Sciatic nerve (tissue), 2 donors: ENCODE measurements at places on chromosomes 3 and 15. TPM values are rescaled to one million over a fixed set of nuclear protein-coding genes. Genes with fewer than 3 reads are reported as not detected.

Gene CCR1
- 16.5 TPM for total RNA-seq

Gene IL5RA
- total RNA-seq, result 0.49 TPM

Gene CYP1A2
- not detected for total RNA-seq

Gene STARD5
- 6.1 TPM for total RNA-seq

Gene ROPN1
- not detected for total RNA-seq

Gene MTFMT
- total RNA-seq, result 15.1 TPM

Gene ISLR2
- 1.5 TPM for total RNA-seq

Gene ALG1L2
- 1.1 TPM for total RNA-seq

Gene TM6SF1
- 7.8 TPM for total RNA-seq

Gene PFN2
- total RNA-seq, result 75.8 TPM

DNA sequence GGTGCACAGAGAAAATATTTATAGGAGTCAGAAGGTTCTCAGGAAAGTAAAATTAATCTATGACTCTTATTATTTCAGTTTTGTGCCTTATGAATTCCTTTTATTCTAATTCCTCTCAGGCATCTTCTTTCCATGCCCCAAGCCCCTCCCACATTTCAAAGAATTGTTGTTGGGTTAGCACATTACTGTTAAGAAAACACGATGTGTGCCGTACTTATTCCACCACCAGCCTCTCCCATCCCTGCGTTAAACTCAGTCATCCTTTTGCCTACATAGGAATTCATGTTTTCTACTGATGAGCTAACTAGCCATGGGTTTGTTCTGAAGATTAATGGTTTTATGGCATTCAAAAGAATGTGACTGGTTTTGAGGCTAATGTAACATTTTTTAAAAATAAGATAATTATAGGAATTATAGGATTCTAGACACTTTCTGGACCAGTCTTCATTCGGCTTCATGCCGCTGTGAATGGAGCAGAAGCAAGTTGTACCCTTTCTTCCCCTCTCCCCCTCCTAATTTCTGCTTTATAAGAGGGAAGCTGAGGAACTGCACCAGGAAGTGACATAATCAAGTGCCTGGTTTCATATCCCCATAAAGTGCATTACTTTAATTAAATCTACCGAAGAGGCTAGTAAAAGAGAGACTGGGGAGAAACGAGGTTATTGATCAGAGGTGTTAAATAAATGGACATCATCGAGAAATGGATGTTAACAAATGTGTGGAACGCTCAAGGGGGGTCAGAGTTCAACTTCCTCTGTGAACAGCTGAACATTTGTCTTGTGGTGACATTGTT, 12.3 kb upstream of the MB21D2 start:
- no peak for DNase-seq

DNA sequence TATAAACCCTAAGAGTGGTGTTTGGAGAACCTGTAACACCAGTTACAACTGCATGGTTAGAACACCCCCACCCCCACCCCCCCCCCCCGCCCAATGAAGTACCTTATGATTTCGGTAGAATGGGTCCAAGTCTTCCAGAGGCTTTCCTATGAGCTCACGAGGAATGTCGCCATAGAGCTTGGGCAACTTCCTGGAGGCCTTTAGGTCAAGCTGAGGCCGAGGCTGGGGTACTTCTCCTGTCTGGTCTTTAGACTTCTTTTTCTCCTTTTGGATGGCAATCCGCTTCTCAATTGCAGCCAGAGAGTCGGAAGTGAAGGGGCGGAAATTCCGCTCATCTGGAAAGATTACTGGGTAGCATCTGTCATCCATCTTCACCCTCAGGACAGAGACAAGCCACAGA, 101.8 kb downstream of the SCN11A start:
- no peak for DNase-seq

GRCh38 chr3:13299531-13300155, 120.5 kb downstream of the NUP210 start:
- DNase-seq, result no peak

DNA sequence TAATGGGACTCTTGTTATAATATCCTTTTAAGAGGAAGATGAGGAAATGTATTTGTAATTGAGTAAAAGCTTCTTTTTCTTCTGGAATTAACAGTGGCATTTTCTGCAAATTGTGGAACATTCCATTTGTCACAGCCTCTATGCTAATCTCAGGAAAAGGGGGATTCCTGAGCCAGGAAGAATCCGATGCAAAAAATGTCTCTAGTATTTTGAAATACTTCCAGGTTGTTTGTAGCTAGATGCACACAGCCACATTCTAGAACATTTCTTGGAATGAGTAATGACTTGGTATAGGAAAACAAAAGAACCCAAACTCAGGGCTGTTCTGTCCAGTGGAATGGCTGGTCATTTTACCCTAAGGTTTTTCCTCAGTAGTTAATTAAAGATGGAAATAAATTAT, 98.5 kb upstream of the SLC2A2 start:
- DNase-seq, result no peak

DNA sequence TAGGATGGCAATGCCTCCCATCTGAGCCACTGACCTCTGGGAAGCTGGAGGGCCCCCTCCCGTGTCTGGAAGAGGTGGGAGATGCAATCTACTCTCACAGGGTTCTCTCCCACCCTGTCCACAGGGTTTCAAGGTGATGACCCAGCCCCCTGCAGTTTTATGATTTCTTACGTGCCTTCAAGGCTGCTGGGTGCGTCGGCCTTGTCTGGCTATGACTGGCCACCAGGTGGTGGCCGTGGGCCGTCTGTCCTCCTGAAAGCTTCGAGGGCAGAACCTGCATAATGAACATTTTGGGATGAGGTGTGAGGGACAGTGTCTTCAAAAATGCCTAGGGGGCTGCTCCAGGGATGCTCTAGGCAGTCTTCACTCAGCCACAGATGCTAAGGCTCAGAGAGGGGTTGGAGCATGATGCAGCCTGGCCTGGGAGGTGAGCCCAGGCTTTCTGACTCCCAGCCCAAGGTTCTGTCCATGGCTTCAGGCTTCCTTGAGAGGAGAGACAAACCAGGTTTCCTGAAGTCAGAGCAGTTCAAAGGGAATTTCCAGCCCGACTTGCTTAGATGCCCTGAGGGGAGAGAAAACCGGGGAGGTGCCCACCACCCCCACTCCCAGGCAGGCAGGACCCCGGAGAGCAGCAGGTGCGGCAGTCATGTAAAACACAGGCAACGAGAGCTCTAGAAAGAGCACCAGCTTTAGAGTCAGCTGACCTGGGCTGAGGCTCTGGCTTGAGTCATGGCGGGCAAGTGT, 18.7 kb downstream of the ISG20 start:
- peak; percentile 65 for DNase-seq

DNA sequence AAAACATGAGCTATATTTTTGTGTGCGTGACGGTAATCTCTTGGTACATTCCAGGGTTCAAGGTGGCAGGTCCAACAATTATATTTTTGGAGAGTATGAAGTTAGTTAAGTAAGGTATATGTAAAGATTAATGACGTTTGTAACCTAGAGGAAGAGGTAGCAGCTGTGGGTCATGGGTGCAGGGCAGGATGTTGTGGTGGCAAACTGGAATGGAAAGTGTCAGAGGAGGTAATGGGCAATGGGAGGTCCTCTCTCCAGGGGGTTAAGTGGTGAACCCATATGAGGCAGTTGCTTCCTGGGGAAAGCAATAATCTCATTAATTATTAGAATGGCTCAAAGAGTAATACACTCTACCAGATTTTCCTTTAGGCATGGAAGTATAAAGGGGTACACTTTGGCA, 1.0 kb upstream of the CD200R1L start:
- no peak for DNase-seq

DNA sequence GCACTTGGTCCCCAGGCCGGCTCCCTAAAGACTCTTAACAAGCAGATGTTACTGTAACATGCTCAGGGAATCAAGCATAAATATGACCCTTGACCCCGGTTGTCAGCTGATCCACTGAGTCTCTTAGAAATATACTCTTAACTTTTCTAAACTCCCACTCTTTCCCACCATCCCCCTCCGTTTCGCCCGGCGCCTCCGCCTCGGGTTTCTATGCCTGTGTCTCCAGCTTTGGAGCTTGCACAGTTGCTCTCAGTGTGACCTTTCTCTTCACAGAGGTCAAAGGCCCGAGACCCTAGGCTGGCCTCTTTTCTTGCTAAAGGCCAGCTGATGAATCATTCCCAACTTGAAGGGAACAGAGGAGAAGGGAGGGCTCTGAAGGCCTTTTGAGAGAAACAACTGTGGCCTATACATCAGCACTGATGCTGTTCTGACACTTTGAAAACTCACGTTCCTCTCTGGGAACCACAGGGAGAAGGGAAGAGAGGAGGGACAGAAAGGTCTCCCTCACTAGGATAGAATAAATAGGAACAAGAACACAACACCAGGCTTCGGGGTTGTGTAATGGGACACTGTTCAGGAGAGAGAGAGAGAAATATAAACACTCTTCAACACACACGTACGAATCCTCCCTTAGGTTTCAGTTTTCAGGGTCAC, 484.5 kb upstream of the NR2F2 start:
- DNase-seq, result peak; percentile 82

- DNase-seq, result no peak
These were observed 127.7 kb upstream of the SPATA16 start for GRCh38 chr3:173268781-173269180.

- no peak for DNase-seq
These were observed 544.9 kb downstream of the NAALADL2 start for GRCh38 chr3:175404027-175404426.

DNA sequence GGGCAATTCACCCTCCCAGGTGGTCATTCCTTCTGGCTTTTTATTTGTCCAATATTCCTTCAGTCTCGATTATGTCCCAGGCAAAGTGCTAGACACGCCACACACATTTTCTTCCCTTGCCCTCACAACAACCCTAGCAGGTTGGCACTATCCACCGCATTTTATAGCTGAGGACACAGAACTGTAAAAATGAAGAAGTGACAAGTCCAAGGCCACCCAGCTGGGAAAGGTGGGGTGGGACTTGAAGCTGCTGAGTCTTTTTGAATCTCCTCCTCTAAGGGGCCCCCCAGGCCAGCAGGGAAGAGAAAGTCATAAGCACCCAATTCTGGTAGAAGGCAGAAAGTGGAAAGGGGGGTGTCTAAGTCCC, 60.6 kb downstream of the CEMIP start:
- DNase-seq, result no peak

DNA sequence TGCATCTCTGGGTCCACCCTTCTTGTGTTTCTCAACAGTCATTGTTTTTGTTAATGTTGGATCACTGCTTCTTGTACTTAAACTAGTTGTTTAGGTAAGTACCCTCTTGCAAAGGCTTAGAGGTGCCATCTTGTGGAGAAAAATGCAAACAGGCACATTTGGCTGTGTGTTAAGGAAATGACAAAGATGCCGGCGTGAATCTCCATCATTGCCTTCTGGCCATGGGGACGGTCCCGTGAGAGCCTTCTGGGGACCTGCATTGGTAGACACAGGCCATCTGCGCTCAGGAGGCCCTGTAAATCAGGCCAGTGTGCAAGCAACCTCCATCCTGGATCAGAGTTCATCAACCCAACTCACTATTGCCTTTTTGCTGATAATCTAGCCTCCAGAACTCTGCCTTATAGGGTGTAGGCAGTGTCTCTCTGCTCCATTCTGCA, 158.6 kb upstream of the NR2E3 start:
- no peak for DNase-seq

DNA sequence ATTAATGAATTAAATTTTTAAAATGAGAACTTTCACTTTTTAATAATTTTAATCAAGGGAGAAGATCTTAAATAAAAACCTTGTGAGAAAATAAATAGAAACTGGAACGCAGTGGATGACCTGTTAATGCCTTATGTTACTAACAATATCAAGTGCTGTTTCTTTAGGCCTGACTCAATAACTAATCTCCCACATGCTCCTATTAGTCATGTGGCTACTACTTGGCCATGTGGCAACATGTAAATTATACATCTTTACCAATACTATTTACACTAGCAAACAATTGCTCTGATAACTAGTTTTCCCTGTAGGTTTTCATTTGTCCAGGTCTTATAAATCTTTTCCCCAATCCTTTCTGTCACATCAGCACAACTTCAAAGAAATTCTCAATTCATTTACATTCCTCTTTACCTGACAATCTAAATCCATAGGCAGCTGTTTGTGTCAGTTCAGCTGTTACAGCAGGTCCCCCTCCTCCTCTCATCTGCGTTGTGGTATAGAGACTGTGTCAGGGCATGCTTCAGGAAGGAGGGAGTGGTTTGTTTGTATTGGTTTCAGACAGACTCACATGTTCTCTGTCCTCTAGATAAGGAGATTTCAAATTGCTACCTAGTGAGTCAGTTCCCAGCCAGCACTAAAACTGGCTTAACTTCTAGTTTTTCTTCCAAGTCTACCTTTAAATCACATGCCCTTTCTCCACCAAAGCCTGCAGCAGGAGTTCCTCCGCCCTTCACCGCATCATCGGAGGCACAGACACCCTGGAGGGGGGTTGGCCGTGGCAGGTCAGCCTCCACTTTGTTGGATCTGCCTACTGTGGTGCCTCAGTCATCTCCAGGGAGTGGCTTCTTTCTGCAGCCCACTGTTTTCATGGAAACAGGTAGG, 11.3 kb upstream of the C3orf52 start:
- no peak for DNase-seq

DNA sequence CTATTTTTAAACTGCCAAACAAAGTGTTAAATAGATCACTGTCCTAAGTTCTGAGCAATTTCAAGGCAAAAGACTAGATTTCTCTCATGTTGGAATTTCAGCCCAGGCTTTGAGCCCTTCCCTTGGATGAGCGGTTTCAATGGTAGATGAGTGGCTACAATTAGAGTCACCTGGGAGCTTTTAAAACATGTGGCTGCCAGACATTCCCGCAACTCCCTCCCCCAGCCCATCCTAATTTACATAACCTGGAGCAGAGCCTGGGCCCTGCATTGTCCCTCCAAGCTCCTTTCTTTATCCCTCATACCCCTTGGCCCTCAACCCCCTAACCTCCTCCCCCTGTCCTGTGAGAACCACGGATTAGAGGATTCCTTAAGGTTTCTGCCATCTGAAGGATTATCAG, 357.5 kb upstream of the UMPS start:
- no peak for DNase-seq

DNA sequence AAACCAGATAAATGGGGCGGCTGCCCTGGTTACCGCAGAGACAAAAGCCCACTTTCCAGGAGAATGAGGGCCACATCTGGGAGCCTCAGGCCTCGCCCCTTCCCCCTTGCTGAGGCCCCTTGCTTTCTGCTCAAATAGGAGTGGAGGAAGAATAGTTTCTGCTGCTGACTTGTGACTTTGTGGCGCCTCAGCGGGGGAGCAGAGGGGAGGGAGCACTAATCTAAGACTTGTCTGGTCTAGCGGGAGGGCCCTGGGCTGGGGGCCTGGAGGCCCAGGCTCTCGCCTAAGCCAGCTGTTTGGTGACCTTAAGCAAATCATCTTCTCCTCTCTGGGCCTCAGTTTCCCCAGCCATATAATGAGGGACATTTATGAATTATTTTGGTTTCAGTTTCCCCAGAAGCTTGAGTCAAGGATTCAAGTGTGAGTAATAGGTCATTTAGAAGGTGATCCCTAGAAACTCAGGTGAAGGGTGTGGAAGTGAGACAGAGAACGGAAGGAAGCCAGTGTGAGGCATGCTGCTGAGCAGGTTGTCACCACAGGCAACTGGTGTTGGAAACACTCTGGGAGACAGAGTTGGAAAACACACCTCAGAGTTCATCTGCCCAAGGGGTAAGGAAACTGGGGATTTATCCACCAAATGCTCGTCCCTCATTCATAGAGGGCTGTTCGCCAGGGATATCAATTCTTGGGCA, 25.9 kb upstream of the SMAD3 start:
- DNase-seq, result no peak

GRCh38 chr3:111924283-111924682, 54.5 kb upstream of the ABHD10 start:
- DNase-seq, result no peak
